ENCODE measurements at places on chromosomes 11 and 22. TPM values are rescaled to one million over a fixed set of nuclear protein-coding genes. Genes with fewer than 3 reads are reported as not detected.

WNT7B gene
- not detected for total RNA-seq

MMP27 gene
- not detected for total RNA-seq

RASL10A gene
- total RNA-seq: 1.9 TPM

SYCE3 gene
- not detected for total RNA-seq

ATL3 gene
- total RNA-seq: 70.0 TPM

Data from endothelial cell of umbilical vein (primary cell).